ENCODE measurements at places on chromosomes 1 and 21.

GRCh38 chr1:1435106-1435903, at the start of gene VWA1:
VWA1 (plus strand) TSS chr1:1435690; CDS start chr1:1435749, 59 bp downstream.
- no peak for DNase-seq

DNA sequence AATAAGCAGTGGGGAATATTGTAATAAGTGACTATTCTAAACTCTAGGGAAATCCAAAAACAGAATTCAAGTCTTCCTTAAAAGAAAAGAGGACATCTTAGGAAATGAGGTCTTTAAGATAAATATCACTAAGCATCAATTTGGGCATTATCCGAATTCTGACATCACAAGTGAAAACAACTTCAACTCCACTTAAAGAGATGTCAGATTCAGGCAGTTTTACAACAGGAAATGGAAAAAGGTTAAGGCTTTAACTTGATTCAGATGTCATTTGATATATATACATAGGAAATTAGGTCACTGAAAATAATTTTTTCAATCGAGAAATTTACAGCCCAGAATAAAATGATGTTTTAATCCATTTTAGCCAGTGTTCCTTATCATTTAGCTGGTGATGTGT, 435.4 kb downstream of the SETD4 start:
- DNase-seq = no peak

DNA sequence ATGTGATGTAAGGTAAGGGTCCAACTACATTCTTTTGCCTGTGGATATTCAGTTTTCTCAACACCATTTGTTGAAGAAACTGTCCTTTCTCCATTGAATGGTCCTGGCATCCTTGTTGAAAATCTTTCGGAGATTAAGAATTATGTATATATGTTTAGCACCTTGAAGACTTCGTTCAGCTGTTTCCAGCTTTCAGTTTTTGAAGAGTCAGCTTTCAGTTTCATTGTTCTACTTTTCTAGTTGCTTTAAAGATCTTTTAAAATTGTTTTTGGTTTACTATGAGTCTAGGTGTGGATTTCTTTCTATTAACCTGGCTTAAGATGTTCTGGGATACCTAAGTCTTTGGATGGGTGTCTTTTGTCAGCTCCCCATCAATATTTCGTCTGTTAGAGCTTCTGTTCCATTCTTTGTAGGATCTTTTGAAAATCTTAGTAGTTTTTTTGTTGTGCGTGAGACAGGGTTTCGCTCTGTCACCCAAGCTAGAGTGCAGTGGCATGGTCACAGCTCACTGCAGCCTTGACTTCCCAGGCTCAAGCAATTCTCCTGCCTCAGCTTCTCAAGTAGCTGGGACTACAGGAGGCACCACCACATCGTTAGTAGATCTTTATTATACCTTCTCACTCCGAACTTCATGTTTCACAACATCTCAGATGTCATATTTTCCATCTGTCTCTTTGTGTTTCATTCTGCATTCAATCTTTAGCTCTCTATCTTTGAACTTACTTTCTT, 353.5 kb upstream of the B3GALT2 start:
- no peak for DNase-seq

DNA sequence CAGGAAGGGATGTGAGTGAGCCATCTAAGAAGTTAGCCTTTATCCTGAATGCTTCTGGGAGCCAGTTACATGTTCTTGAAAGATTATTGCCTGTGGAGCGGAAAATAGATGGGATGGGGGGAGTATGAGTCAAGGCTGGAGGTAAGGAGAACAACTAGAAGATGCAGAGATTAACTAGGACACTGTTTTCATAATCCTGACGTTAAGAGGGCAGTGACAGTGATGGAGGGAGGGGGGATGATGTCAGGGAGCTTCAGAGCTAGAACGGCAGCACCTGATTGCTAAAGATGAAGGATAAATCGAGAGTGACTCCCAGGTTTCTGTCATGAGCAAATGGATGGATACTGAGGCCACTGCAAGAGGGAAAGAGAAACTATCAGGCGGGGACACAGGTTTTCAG, 10.0 kb upstream of the RCSD1 start:
- DNase-seq = no peak

DNA sequence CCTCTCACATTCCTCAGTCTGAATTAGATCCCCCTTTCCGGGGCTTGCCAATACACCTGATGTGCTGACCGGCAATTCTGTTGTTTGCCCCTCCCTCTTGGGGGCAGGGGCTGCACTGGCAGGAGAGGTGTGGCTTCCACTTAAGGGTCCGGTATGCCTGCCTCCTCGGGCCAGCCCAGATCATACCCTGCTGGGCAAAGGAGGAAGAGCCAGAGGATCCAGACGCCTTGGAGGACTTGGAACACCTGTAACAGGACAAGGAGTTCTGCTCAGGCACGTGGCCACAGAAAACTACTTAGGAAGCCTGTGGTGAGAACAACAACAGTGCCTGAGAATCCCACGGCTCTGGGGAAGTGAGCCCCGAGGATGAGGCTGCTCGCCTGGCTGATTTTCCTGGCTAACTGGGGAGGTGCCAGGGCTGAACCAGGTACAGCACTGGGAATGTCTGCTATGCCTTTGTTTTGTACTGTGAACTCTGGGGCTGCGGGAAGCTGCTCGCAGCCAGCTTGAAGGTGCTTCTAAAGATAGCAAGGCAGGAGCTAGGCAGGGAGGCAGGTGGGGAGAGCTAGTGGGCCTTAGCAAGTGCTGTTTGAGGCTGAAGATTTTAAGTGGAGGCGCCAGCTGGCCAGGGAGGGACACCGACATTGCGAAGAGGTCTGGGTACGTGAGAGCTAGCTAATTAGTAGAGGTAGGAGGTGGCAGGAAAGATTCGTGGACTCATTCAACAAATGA, at the start of gene SMPDL3B:
TSS of gene SMPDL3B (plus strand) at position 183 of the 732 bp plus-strand sequence. CDS start at position 367, 184 bp downstream.
- no peak for DNase-seq

- DNase-seq = no peak
These were observed 66.8 kb upstream of the ANGPTL1 start for GRCh38 chr1:178937695-178938094.

- no peak for DNase-seq
These were observed 24.5 kb upstream of the PEX10 start for GRCh38 chr1:2436876-2437275.
